ENCODE measurements at places on chromosomes 7 and 10.

GRCh38 chr10:70109064-70109729, 23.4 kb downstream of the AIFM2 start:
- DNase-seq = no peak

GRCh38 chr7:100827330-100828226, at the start of gene EPHB4:
EPHB4 (minus strand) TSS chr7:100827523; CDS start chr7:100827030, 493 bp downstream.
- DNase-seq = no peak

GRCh38 chr10:116093031-116093430, 180.0 kb downstream of the GFRA1 start:
- DNase-seq = no peak

DNA sequence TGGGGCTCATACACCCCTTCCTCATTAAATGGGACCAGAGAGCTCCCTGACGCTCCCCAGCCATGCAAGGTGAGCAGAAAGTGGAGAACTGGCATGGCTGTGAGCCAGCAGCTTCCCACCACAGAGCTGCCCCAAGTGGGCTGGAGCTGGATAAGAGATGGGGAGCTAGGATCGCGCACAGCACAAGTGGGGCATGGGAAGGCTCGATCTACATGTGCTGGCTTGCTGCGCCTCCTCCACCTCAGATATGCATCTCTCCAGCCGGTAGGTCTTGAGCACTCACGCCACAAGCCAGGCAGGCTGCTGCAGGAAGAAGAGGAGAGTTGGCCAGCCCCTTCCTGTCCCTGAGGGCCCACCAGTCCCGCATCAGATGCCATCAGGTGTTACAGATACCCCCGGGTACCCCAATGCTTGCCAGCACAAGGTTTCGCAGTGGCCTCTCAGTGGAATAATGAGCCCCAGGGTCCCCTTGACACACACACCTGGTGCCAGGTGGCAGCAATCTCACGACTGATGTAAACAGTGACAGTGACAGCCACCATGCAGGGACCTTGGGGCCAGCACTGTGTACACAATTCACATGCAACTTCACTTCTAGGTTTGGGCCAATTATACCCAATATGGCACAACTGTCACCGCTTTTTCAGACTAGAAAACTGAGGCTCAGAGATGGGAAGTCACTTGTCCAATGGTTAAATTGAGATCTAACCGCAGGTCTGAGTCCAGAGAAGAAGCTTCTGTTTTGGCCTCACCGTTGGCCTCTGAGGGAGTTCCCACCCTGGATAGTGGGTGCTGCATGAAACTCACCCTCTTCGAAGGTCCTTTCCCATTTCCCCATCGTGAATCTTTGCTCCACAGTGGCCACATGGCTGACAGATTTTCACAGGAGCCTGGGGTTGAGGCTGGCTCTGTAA, 79.3 kb downstream of the OAT start:
- DNase-seq = no peak

DNA sequence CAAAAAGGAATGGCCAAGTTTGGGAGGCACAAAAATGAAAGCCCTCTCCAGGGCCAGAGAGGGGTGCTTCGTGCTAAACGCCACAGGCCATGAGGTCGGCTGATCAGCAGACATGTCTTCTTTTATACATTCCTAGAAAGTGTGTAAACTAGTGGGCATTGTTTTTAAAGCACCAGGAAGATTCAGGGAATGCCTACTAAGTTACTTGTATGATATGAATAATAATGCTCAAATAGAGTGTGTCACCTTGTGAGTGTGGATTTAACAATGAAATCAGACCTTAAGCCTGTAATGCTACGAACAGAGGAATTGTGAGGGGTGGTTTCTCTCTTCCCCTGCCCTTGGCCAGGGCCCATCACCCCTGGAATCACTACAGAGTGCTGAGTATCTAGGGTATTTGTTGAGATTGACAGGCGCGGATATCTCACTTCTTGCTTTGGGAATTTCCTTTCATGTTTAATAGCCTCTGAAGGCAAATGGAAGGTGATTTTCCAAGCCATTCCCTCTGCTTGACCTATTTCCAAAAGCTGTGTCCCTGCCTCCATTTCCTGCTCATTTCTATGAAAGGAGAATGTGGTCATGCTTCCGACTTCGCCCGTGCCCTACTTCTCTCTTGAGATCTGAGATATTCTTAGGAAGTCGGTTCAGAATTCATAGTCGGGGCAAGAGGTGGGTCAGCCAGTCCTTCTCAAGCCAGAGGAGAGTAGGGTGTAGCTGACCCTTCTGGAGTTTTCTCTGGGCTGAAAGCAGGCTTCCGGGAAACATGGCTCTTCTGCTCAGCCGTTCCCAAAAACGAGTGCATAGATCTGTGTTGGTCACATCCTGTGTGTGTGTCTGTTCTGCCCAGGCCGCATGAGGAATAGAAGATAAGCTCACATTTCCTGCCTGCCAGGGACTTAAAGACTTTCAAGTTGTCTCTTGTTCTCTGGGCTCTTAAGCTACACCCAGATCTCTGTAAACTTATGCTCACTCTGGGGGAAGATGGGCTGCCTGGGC, 167.8 kb upstream of the ITGB1 start:
- DNase-seq = no peak

- DNase-seq = no peak
These were observed 119.9 kb downstream of the MGMT start for GRCh38 chr10:129586898-129587443.

DNA sequence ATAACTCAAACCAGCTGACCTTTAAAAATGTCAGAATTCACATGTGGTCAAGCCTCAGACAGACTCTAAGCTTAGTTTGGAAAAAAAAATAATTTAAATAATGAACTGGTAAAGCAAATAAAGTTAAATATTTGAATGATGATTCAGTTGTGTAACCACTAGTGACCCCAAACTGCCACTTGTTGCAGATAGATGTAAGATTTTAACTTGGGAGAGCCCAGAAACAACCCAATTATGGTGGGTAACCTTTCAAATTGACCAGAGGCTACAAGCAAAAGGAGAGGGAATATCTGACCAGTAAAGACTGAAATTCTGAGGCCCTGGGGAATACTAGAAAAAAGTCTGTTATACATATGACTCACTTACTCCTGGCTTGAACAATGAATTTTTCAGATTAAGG, 268.1 kb downstream of the HPSE2 start:
- no peak for DNase-seq

- DNase-seq = peak; percentile 45
These were observed 34.4 kb upstream of the SLF2 start for GRCh38 chr10:100878291-100878910.

GRCh38 chr7:139718141-139718540, 59.7 kb downstream of the HIPK2 start:
- no peak for DNase-seq

DNA sequence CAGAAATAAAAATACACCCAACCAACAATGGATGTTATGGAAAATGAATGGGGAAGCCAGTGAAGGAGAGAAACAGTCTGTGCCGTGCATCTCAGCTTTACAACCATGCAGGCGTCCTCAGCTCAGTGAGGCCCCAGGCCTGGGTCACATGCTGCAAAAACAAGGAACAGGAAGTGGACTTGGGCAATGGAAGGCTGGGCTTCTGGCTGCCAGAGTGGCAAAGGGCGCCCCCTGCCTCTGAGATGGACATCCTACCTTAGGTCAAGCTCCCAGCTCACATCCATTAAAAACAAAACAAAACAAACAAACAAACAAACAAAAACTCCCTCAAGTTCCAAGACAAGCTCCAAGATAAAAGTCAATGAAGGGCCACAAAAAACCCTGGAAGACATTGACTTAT, 54.7 kb upstream of the AFAP1L2 start:
- no peak for DNase-seq

DNA sequence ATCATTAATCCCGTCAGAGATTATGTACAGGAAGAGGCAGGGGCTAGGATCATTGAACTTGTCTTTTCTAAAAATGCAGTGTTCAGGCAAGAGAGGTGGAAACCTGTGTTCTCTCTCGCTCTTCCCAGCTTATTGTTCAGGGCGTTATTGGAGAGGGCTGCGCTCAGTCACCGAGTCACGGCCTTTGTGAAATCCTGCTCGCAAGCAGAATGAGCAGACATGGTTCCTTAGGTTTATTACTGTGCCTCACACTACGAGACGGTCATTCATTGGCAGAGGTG, 631 bp upstream of the PRKRIP1 start:
- no peak for DNase-seq

DNA sequence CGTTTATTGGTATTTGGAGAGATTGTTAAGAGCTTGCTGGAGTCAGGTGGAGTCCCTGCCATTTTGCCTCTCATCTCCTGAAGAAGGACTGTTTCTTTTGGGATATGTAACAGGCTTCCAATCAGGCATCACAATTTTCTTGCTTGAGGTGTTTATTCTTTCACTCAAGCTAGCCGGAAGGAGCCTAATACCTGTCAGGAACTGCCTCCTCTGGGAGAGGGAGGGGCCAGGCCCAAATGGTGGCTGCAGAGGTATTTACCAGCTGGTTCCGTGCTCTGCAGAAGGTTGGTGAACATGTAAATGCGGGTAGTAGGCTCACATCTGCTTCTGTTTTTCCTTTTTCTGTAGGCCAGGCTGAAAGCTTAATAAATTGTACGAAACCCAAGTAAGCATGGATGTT, 114.0 kb downstream of the TCF7L2 start:
- DNase-seq = no peak

GRCh38 chr7:5477723-5478531, 54.3 kb upstream of the TNRC18 start:
- no peak for DNase-seq

- DNase-seq = no peak
These were observed 639 bp upstream of the TFAM start for GRCh38 chr10:58384544-58384998.

- no peak for DNase-seq
These were observed 37.1 kb downstream of the RBAK start for GRCh38 chr7:5082806-5083205.

DNA sequence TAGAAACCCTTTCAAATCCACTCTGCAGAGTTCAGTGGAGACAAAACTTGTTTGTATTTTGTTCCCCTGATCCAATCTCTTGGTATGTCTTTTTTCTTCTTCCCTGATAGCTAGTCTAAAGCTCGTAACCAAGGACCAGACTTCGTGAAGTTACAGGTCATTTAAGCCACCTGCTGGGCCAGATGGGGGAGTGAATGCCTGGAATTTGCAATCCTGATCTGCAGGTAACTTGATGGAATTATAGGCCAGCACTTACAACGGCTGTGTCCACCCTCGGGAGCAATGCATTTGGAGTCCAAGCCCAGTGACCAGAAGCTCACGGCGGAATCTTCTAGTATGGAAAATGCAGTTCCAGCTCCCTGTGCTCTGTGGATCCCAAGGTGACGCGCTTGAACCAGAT, 566.9 kb downstream of the TCERG1L start:
- DNase-seq = no peak
